ENCODE measurements at places on chromosomes 5 and 9.

- DNase-seq: no peak
Measured at GRCh38 chr5:42787845-42788244, 23.8 kb downstream of the SELENOP start.

DNA sequence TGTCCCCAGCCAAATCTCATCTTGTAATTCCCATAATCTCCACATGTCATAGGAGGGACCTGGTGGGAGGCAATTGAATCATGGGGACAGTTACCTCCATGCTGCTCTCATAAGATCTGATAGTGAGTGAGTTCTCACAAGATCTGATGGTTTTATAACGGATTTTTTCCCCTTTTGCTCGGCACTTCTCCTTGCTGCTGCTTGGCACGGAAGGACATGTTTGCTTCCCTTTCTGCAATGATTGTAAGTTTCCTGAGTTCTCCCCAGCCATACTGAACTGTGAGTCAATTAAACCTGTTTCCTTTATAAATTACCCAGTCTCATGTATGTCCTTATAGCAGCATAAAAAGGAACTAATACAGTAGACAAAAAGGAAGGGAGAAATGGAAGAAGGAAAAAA lies 76.7 kb upstream of the CCNG1 start:
- DNase-seq: no peak

DNA sequence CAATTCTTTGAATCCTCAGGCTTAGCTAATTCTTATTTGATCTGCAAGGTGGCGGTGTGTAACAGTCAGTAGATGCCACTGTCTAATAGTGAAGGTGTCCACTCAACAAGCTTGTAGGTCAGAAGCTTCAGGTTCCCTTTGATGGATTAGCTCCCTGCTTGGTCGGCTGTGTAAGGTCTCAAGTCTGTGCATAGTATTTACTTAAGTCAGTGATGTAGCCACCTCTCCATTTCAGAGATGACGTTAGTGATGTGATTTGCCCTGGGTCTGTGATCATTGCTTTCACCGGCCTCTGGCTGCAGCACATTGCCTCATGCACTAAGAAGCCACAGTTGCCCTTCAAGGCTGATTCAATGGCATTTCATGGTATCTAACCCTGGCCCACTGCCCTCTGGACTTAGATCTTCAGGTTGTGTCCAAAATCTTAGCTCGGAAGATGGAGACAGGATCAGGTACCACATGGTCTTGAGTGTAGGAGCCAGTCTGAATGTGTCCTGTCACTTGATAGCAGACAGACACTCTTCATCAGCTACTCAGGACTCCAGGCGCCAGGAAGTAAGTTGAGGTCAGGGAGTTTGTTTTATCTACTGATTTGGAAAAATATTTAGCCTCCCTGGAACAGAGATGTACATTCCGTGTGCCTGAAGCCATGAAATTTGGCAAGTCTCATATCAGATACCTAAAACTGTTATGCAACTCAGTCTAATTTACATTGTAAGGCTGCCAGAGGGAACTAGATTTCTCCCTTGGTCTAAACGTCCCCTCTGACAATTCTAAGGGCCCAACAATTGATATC lies 42.9 kb downstream of the SUB1 start:
- DNase-seq: no peak

DNA sequence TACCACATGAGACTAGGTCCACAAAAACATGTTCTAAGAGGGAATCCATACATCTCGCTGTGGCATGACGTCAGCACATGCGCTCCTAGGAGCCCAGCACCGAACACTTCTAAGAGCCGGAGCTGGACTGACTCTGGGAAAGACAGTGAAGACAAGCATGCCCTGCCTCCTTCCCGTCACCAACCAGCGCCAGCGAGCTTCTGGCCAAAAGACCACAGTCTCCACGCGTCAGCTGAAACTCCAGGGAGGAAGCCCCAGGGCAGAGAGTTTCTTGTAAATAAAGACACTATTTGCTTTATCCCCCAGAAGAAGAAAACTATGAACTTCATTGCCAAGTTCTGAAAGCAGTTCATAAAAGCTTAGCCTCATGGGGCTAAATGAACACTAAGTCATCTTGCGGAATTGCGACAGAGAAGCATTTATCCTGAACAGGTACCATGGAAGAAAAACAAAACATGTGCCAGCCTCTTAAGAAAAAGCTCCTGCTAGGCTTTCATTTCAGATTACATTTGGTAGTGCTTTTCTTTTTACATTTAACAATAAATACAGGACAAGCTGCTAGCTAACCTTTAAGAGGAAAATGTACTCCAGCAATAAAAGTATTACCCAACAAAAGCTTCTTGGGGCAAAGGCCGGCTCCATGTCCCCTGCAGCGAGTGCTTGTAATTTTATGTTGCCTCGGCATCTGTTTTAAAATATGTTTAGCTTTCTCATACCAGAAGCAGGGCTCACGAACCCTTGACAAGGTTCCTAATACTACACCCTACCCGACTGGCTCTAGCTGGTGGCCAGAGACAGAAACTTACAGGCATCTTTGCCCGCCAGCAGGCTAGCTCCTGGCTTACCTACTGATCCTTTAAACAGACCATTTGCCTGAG lies 96.5 kb downstream of the PRRT1B start:
- DNase-seq: no peak

DNA sequence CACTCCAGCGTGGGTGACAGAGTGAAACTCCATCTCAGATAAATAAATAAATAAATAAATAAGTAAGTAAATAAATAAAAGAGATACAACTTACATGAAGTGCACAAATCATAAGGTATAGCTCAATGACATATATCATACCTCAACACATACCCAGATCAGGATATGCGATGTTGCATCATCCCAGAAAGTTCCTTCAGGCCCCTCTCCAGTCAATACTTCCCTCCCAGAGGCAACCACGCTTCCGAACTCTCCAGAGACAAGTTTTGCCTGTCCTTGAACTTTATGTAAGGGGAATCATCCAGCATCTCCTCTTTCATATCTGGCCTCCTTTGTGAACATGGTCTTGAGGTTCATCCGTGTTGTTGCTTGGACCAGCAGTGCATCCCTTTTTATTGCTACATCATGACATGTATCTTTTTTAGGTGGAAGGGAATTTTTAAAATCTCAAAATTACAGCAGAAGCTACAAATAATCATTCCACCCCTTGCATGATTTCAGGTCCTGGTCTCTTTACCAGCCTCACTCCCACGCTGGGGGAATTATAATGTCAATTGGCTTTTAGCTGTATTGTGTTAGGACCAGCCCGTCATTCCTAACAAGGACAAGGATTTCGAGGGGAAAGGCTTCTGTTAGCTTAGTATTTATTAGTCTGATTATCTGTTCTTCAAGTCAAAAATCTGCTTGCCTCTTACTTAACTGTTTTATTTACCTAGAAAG lies 32.9 kb upstream of the AOPEP start:
- DNase-seq: no peak

- no peak for DNase-seq
Measured at GRCh38 chr9:126217797-126218196, 108.8 kb upstream of the MVB12B start.

GRCh38 chr9:97981846-97982682 lies 1.1 kb upstream of the ANP32B start:
- DNase-seq: no peak

DNA sequence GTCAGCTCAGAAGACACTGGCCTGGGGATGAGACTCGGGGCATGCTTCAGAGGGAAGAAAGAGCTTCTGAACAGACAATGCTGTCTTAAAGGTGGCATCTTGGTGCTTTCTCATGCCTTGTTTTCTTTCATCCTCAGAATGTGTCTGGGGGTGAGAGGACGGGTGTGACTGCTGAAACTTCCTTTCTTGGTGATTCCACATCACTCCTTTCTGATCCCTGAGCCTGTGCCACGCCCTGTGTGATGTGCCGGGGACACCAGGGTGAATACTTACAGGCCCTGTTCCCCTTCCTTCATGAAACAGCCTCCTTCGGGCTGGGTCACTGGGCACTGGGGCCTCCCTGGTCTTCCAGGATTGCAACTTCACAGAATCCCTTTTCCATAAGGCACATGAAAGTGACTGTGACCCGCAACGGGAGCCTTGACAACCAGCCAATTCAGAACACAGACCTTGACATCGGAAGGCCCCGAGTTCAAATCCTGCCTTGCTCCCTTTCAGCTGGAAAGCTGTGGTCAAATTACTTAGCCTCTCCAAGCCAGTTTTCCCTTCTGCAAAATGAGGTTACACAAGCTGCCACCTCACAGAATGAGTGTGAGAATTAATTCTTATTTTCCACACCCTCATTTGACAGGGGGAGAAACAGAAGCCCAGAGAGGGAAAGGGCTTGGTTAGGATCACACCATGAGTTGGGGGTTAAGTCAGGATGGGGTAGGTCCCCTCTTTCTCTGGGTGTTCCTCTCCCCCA lies 44.1 kb upstream of the IL17B start:
- DNase-seq: no peak

DNA sequence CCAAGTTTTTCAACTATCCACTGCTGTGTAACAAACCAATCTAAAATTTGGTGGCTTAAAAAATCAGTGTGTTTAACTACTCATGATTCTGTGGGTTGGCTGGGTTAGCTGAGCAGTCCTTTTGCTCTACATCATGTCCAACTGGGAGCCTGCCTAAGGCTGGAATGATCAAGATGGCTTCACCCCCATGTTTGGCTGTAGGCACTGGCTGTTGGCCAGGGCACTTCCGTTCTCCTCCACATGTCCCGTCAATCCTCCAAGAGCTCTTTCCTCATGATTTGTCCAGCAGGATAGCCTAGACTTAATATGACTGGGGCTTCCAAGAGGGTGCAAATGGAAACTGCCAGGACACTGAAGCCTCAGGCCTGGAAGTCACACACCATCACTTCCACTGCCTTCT lies 17.0 kb upstream of the TSSK1B start:
- no peak for DNase-seq

DNA sequence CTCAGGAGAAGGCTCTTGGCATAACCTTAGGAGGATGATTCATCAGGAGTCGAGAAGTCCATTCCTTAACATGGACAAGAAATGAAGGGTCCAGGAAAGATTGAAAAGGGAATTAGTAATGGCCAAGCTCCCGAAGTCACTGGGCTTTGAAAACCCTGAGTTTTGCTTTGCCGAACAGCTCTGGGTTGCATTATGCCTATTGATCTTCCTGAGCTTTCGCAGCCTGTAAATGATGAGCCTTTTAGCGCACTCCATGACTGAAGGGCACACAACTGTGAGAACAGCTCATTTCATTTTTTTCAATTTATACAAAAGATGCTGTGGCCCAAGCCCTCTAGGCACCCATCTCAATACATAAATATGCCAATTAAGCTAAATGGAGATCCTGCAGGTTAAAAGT lies 25.0 kb upstream of the PUM3 start:
- no peak for DNase-seq

GRCh38 chr5:76570153-76570552 lies 53.0 kb downstream of the F2RL2 start:
- DNase-seq: no peak

GRCh38 chr9:110935829-110936228 lies 102.4 kb downstream of the LPAR1 start:
- DNase-seq: no peak

DNA sequence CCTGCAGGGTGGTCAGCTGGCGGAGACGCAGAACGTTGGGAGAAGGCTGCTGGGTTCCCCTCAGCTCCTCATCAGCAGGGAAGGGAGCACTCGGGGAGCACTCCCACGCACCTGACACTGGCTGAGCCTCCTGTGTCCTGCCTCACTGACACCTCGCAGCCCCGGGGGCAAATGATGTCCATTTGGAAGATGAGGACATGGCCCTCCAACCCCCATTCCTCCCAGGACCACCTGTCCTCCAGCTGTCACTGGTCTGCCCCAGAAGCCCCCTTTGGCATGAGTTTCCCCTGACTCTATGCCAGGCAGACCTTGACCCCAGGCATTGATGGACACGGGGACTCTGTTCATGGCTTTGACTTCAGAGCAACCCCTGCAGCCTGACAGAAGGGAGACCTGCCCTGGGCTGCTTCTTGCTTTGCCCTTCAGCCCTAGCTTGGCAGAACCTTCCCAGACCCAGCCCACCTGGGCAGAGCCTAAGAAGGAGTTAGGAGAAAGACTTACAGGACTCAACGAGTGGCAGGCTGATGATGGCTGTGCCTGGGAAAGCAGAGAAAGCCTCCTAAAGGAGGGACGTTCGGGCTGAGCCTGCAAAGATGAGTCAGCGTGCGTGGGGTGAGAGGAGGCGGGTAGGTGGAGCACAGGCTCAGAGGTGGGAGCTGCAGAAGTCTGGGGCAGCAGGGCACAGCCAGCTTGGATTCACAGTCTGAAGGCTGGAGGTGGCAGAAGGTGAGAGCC lies 90.6 kb downstream of the LMX1B start:
- no peak for DNase-seq

- DNase-seq: no peak
Measured at GRCh38 chr5:142091012-142091411, 17.6 kb upstream of the NDFIP1 start.

DNA sequence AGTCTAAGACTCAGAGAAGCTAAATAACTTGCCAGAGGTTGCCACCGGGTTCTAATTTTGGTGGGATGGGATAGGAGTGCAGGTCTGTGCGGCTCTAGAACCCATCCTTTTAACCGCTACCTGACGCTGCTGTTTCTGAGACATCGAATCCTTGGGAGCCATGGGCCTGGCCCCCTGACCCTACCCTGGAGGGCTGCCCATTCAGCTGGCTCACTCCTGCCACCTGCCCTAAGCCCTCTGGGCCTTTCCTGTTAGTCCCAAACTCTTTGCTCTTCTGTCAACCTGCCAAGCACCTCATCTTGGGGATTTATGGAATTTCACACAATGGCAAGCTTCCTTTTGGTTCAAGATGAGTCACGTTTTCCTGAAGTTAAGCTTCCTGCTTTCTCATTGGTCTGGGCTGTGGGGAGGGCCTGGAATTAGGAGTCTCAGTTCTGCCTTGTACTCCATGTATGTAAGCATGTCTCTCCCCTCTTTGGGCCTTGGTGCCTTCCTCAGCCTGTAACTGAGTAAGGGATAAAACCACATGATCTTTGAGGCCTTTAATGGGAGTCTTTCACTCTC lies 26.6 kb downstream of the ENHO start:
- no peak for DNase-seq

DNA sequence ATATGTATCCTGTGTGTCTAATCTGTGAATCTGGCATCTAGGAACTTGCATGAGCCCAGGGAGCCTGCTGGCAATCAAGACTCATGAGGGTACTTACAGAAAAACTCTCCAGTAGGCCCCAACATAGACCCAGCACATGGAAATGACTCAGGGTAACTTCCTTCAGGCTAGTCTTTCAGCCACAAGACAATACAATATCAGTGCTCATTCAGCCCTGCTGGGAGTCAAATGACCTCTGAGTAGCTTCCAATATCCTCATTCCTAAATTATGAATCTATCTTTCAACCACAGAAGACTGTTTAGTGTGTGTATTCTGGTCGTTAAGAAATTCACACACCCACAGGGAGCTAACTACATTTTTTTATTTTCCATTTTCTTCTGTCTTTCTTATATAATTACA lies 1273.0 kb downstream of the EFNA5 start:
- no peak for DNase-seq
